Eye (tissue), 1 donor: ENCODE measurements at places on chromosomes 13 and 19.

GRCh38 chr13:98839856-98840769, 87.6 kb upstream of the SLC15A1 start:
- DNase-seq = peak; percentile 73

GRCh38 chr19:10292206-10292788, 2.5 kb downstream of the ICAM5 start:
- DNase-seq = peak; percentile 85

DNA sequence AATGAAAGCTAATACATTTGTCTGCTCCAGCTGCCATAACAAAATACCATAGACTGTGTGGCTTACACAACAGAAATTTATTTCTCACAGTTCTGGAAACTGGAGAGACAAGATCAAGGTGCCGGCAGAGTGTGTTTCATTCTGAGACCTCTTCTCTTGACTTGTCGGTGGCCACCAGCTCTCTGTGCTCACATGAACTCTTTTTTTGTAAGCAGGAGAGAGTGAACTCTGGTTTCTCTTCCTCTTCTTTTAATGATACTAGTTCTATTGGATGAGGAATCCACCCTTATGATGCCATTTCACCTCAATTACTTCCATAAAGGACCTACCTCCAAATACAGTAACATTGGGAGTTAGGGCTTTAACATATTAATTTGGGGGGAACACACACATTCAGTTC, 11.7 kb downstream of the KCTD12 start:
- DNase-seq = no peak

- no peak for DNase-seq
Measured at GRCh38 chr13:44278166-44278565, 95.5 kb upstream of the SERP2 start.

GRCh38 chr19:13004273-13004672, 9.0 kb downstream of the NFIX start:
- DNase-seq = no peak

GRCh38 chr13:81048026-81048461, 707.1 kb upstream of the SPRY2 start:
- no peak for DNase-seq

GRCh38 chr19:1417145-1417544, 9.8 kb downstream of the DAZAP1 start:
- no peak for DNase-seq

DNA sequence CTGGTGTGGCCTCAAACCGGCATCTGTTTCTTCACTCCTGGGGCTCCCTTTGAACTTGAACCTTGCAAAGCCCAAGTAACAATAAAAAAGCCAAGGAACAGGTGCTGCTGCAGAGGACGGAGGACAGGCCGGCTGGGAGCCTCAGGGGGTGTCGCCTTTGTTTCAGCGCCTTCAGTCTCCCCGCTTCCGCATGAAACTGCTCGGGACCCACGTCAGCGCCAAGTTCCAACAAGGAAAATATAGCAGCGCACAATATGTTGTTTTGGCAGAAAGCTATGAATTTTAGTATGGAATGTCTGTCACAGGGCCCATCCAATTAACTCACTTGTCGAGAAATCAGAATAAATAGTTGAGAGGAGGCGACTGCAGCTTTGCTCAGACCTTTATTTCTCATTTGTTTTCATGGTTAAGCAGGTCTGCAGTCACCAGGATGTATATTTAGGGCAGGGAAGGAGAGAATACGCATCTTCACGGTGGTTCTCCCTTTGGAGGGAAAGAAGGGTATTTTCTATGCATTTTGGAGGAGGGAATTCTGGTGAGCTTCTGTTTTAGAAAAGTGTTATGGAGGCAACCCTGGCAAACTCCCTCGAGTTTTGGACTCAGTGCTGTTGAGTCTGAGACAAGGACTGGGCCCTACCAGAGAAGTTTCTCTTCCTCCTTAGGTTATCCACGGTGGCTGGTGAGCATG, 34.3 kb upstream of the MEDAG start:
- peak; percentile 60 for DNase-seq
